ENCODE measurements at places on chromosomes 7 and 10.

DNA sequence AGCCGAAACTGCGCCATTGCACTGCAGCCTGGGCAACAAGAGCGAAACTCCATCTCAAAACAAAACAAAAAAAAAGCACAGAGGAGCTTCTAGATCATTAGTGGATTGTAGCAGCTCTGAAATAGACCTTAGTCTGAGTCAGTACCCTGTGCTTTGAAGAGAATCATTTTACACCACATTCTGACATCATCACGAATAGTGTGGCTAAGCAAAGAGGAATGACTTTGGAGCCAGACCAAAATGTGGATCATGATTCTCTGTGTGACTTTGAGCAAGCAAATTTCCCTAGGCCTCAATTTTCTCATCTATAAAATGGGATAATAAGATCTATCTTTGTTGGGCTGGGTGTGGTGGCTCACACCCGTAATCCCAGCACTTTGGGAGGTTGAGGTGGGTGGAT lies 618.9 kb downstream of the CALN1 start:
- no peak for DNase-seq

DNA sequence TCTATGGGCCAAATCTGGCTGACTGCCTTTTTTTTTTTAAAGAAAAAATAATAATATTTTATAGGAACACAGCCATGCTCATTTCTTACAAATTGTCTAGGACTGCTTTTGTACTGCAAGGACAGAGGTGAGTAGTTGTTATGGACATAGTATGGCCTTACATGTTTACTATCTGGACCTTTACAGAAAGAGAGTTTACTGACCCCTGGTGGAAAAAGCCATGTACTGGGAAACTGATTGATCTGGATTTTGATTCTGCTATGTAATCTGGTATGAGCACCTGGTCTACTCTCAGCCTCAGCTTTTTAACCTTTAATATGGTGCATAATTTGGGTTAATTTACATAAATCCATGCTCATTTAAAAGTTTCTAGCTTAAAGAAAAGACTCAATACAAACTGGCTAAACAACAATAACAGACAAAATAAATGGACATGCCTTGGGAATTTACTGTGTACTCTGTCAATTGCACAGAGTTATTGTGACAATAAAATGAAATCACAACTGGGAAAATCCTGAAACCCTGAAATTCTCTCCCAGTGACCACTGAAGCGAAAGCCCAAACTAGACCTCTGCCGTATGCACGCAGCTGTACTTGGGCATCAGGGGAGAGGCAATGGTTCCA lies 260.7 kb downstream of the BMPER start:
- DNase-seq = peak; percentile 78

- DNase-seq = no peak
These were observed 270.6 kb downstream of the TRIL start for GRCh38 chr7:28687537-28687936.

GRCh38 chr10:125171402-125172306 lies 11.3 kb upstream of the CTBP2 start:
- no peak for DNase-seq

GRCh38 chr7:5255832-5256231 lies 26.9 kb upstream of the SLC29A4 start:
- no peak for DNase-seq

DNA sequence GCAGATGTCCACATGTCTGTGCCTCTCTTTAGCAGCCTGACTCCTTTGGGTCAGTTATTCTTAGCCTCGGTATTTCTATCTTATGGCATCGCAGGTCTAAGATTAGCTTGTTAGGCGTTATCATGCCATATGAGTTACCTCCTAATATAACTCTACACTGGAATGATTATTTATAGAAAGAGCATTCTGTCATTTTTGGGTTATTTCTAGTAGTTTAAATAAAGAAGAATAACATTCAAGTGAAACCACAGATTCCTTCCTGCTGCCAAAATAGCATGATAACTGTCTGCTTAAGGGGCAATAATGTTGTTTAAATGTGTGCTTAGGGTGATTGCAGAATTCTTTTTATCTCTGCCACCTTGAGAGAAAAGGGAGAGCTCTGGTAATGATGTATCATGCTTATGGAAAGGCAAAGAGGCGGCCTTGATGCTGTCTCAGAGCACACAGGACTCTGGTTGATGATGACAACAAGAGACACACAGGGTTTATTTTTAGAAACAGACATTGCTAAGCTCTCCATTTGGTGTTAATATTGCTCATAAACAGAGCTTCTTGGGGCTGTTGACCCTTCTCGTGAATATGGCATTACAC lies 10.4 kb downstream of the HDAC9 start:
- DNase-seq = peak; percentile 52

DNA sequence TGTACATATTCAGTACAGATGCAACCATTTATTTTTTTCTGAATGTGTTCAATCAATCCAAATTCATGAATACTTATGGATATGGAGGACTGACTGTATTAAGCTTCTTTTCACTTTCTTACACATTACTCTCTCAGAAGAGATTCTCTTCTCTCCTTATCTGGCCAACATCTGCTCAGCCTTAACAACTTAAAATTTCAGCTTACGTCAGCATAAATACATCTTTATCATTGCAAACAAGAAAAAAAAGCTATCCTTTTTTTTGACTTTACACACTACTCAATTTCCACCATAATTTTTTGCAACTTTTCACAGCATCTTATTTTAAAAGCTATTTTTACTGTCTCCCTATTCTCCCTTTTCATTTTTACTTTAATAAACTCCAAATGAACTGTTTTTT lies 80.9 kb upstream of the POT1 start:
- DNase-seq = no peak

DNA sequence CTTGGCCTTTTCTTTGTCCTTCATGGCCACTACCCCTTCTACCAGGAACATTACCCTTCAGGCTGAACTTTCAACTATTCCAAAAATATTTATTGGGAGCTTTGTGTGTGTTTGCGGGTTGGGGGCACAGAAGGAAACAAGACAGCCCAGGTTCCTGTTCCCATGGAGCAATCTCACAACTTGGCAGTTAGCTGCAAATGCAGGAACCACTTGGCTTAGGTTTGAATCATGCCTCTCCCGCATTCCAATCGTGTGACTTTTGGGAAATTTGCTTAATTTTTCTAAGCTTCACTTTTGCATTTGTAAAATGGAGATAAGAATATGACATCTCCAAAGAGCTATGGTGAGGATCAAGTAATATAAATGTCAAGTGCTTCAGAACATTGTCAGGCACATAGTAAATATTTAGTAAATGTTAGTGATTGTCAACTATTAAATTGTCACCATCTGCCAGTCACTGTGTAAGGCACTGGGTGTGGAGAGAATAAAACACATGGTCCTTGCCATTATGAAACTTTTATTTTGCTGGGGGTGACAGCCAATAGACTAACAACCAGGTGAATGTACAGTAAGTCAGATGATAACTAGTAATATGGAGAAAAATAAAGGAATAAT lies 277.1 kb downstream of the SNX13 start:
- peak; percentile 96 for DNase-seq

GRCh38 chr10:241451-241850 lies 106.2 kb downstream of the ZMYND11 start:
- DNase-seq = peak; percentile 57

DNA sequence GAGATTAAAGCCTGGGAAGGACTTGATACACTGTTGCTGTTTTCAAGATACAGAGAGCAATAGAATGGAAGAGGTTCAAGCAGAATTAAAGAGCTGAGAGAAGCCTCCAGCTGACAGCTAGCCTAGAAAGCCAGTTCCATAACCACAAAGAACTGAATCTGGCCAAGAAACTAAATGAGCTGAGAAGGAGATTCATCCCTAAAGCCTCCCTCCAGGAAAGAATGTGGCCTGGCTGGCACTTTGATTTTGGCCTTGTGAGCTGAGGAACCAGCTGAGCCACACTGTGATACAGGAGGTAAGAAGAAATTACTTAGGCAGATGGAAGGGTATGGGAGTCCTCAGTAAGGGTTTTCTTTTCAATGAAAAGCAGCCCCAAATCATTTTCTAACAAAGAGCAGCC lies 324.1 kb downstream of the PHF14 start:
- DNase-seq = peak; percentile 8

GRCh38 chr10:17980846-17981565 lies 29.3 kb downstream of the SLC39A12 start:
- no peak for DNase-seq

All from fibroblast of the aortic adventitia (primary cell).